KBM-7 (cell line): ENCODE measurements at places on chromosomes 12 and 14.

DNA sequence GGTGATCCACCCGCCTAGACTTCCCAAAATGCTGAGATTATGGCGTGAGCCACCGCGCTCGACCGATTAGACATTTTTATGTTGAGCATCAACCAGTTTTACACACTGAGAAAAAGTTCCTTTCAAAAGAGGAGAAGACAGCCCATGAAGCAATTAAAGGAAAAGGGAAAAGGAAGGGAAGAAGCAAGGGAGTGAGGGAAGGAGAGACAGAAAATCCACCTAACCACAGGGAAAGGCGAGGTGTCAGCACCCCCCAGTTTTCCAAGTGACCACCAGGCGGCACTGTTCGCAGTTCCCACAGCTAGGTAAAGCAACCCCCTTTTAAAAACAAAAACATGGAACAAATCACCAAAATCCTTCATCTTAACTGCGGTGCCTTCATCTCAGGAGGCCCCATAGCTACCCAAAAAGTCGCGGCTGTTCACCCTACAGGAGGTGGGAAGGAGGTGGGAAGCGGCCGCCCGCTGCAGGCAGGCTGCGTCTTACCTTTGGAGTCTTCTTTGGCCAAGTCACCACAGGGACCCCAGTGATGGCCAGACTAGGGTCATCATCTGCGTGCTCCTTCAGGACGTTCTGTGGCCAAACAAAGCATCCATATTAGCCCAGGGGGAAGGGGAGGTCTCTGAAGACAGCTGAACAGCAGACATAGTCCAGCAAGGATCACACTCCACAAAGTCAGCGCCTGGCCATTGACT is 86.6 kb downstream of the KDM2B start:
- DNase-seq = peak; percentile 48

DNA sequence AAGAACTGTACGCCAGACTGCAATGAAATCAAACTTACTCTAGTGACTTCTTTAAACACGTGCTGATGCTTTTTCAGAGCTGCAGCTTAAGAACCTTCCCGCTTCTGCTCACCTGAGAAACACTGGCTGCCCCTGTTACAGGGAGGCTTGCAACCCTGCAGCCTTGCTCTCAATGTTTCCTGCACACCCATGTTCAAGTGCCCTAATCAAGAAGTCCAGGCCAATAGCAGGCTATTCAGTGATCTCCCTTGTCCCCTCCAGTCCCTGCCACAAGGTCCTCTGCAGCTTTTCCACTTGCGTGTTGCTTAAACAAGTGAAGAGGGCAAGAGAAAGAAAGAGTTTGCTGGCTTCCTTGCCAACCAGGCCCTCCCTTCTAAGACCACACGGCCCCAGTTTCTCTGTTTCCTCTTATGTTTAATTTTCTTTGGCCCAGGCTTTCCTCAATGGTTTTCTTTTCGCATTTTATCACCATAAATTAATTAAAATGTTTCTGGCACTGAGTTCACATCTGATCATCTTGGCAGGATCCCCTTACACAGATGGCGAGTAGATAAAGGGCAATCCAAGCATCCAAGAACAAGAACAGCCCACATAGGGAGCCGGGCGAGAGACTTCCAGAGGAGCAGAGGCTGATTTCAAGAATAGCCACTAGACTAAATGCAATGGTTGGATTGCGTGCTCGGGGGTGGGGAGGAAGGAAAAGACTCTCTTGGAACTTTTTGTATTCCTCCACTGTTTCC is 82.3 kb upstream of the CDKN3 start:
- no peak for DNase-seq

GRCh38 chr12:25875661-25876060 is 82.8 kb upstream of the RASSF8 start:
- no peak for DNase-seq

- peak; percentile 54 for DNase-seq
Measured at GRCh38 chr14:67575684-67576083, 24.4 kb downstream of the PIGH start.

- no peak for DNase-seq
Measured at GRCh38 chr12:93176165-93176564, 201.6 kb upstream of the NUDT4 start.

GRCh38 chr14:61451891-61452400 is 130.6 kb downstream of the PRKCH start:
- no peak for DNase-seq

DNA sequence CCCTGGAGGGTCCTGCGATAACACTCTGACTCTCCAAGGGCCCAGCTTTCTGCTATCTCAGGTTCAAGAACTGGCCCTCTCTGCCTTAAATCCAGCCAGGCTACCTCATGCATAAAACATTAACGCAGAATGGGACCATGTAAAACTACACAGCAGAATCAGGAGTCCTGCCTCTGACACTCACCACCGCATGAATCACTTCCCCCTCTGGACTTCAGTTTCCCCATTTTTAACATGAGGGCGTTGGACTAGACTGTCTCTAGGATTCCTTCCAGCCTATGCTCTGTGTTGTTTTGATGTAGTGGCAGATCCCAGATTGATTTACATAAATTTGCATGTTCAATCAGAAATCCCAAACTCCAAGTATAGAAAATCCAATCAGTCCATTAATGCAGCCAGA is 3.3 kb downstream of the NCKAP5L start:
- DNase-seq = peak; percentile 80

DNA sequence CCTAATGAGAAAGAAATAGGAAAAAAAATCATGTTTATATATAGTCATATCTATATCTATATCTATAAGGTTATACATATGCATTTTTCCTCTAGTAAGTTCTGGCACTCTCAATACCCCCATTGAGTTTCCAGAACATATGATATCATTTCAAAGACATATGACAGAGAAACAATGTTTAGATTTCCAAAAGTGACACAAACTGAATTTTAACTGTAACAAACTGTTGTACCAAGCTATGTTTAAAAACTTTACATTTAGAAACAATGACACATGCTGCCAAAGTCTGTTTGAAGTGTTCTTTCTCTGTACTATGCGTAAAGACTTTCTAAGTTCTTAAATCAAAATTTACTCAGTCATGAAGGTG is 171.6 kb downstream of the PRKD1 start:
- DNase-seq = no peak

DNA sequence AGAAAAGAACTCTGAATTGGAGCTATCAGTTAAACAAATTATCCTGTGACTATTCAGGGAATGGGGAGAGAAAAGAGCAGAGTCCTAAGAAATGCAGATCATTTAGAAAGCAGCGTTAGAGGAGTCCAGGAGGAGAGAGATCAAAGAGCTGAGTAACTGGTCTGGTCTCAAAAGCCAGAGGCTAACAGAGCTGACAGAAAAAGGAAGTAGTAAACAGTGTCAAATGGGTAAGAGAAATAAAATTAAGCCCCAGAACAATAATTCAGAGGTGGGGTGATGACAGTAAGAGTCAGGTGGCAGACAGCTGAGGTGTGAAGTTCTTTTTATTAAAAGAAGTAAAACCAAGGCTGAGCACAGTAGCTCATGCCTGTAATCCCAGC is 19.3 kb downstream of the GXYLT1 start:
- peak; percentile 48 for DNase-seq

GRCh38 chr12:241266-241665 is 21.4 kb downstream of the SLC6A13 start:
- no peak for DNase-seq

- no peak for DNase-seq
Measured at GRCh38 chr12:108479364-108480070, 35.6 kb upstream of the FICD start.

DNA sequence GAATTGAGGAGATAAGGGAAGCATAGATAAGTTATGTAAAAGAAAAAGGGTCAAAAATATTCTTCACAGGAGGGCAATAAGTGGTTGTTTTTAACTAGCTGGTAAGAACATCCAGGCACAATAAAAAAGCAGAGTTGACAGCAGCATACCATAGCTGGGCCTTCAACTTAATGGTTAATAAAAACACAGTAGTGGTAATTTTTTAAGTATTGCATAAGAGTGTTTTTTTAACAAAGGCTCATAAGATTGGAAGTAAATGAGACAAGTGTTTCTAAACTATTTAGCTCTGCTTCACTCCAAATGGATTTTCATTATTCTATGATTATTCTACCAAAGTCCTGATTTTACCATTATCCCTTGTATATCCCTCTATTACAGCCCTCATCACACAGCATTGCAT is 140.1 kb upstream of the TSPAN8 start:
- DNase-seq = no peak

DNA sequence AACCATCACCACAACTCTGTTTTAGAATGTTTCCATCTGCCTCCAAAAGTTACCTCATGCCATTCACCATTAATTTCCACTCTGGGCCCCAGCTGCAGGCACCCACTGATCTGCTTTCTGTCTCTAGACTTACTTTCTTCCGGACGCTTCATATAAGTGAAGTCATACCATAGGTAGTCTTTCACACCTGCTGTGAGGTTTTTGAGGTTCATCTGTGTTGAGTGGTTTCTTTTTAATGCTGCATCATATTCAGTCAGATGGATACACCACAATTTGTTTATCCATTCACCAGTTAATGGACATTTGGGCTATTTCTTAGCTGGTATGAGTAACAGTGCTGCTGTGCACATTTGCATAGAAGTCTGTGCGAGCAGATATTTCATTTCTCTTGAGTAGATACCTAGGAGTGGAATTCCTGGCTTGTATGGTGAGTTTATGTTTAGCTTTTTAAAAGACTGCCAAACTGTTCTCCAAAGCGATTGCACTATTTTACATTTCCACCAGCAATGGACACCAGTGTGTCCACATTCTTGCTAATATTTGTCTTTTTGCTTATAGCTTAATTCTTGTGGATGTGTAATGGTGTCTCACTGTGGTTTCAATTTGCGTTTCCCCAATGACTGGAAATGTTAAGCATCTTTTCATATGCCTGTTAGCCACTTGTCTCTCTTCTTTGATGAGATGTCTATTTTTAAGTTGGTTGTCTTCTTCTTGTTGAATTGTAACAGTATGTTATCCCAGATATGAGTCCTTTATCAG is 48.3 kb downstream of the ZFYVE21 start:
- no peak for DNase-seq

DNA sequence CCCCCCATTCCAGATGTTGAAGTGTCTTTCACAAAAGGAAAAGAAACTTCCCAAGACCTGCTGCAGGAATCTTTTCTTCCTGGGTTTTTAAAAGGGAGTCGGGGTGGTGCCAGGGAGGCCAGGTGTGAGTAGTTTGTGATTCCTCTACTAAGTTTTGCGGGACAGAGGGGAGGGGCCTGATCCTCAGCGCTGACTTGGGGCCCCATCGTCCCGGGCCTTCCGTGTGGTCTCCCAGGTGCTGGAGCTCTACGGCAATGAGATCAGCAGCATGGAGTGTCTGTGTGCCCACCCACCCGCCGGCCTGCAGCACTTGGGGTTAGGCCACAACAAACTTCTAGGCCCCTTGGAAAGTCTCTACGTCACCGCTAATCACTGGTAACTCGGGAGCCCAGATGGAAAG is 4.5 kb downstream of the LRRC43 start:
- no peak for DNase-seq

GRCh38 chr14:89807892-89808291 is 146.6 kb downstream of the EFCAB11 start:
- no peak for DNase-seq

- DNase-seq = no peak
Measured at GRCh38 chr14:104229534-104230055, 91.2 kb downstream of the KIF26A start.

GRCh38 chr14:29165431-29165830 is 398.8 kb downstream of the FOXG1 start:
- no peak for DNase-seq

DNA sequence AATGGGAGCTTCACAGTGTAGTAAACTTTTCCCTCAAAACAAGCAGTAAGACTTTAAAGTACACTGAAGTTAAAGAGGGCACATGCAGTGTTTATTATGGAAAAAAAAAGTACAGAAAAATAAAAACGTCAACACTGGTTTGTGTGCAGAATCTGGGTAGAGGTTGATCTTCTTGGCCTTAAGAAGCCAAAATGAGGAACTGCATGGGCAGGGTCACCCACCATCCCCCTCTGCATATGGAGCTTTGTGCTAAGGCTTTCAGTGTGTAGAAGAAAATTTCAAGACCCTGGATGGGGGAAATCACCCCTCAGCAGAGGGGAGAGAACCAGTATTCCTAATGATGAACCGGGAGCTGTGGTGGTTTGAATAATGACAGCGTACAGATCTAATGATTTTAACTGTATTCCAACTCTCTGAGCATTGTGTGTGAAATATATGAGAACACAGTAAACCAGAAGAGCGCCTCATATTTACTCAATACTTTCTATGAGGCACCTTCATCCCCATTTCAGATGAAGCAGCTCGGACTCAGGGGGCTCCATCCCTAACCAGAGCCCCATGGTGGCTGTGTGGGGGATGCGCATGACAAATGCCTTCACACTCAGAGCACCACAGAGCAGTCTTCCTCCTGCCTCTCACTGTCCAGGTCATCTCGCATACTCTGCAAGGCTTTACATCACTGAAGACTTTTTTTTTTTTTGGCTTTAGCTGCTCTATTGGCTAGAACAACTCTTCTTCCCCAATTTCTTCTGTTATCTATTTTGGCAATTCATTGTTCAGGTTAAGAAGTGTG is 33.4 kb downstream of the ACADS start:
- DNase-seq = peak; percentile 20

DNA sequence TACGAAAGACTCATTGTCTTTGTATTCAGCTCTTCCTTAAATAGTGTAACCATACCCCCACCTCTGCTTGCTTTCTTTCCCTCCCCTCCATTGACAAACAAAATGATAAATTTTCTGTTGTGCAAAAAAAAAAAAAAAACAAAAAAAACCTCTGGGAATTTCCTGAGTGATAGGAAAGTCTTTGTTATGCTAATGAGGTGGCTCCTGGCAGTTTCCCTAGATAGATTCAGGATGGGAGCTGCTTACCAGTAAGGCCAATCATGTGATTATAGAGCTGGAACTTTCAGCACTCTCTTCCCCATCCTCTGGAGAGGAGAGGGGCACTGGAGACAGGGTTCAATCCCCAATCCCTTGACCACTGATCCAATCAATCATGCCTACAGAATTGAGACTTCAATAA is 120.5 kb downstream of the NUAK1 start:
- DNase-seq = no peak

DNA sequence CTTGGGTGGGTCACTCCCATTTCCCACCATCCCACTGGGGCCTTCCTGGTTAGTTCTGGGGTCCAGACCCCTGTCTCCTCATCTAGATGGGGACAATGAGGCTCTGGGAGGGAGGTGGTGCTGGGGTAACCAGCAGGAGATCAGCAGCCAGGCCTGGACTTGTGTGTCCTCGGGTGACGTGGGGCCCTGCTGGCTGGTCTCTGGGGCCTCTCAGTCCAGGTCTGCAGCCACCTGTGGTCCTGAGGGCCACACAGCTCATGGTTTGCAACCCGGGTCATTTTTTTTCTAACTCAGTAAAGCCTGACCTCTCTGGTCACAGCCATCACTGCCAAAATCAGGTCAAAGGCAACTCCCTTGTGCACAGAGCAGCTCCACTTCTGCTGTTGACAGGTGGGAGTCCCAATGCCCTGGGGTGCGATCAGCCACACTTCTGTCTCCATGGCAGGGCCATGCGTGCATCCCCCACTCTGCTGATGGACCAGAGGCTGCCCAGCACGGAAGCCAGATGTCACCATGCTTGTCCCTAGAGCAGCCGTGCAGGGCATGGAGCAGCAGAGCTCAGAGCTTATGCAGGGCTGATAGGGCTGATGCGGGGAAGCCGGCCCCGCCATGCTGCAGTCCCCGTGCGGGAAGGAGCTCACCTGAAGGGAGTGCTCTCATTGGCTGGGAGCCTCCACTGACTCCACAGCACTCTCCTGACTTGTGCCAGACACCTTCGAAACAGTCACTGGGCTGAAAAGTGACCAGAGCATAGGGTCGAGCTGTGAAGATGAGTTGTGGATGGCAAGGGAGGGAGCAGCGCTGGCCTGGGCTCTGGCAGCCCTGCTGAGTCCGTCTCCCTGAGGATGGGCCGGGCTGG is 250.9 kb downstream of the ADGRD1 start:
- DNase-seq = no peak
